Retinal pigment epithelial cell (primary cell): ENCODE measurements at places on chromosomes 16 and 17.

DNA sequence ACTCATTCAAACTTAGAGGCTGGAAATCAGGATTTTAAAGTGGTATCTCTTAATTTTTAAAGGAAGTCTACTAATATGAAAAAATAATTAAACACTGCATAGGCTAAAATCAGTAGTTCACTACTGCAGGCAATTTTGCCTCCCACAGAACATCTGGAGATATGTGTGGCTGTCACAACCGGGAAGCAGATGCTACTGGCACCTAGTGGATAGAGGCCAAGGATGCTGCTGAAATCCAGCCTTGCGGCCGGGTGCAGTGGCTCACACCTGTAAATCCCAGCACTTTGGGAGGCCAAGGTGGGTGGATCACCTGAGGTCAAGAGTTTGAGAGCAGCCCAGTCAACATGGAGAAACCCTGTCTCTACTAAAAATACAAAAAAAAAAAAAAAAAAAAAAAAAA is 473.9 kb downstream of the XYLT1 start:
- no peak for DNase-seq

DNA sequence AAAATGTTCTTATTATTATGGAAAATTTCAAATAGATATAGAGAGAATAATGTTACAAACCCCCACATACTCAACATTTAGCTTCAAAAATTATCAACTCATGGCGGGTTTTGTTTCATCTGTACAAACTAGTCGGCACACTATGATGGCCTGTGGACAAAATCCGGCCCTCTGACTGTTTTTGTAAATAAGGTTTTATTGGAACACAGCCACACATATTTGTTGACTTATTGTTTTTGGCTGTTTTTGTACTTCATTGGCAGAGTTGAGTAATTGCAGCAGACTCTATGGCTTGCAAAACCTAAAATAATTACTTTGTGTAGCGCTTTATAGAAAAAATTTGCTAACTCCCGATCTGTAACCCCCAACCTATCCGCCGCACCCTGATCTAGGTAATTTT is 41.4 kb upstream of the CLEC18A start:
- DNase-seq: no peak

DNA sequence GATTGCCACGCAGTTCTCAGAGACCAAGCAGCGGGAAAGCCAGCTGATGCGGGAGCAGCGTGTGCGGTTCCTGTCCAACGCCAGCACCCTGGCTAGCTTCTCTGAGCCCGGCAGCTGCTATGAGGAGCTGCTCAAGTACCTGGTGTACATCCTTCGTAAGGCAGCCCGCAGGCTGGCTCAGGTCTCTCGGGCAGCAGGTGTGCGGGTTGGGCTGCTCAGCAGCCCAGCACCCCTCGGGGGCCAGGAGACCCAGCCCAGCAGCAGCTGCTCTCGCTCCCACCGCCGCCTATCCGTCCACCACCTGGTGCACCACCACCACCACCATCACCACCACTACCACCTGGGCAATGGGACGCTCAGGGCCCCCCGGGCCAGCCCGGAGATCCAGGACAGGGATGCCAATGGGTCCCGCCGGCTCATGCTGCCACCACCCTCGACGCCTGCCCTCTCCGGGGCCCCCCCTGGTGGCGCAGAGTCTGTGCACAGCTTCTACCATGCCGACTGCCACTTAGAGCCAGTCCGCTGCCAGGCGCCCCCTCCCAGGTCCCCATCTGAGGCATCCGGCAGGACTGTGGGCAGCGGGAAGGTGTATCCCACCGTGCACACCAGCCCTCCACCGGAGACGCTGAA is 15.2 kb downstream of the CACNA1G start:
- DNase-seq: no peak

- DNase-seq: no peak
Observed at GRCh38 chr17:20028443-20028842, 19.3 kb downstream of the SPECC1 start.

DNA sequence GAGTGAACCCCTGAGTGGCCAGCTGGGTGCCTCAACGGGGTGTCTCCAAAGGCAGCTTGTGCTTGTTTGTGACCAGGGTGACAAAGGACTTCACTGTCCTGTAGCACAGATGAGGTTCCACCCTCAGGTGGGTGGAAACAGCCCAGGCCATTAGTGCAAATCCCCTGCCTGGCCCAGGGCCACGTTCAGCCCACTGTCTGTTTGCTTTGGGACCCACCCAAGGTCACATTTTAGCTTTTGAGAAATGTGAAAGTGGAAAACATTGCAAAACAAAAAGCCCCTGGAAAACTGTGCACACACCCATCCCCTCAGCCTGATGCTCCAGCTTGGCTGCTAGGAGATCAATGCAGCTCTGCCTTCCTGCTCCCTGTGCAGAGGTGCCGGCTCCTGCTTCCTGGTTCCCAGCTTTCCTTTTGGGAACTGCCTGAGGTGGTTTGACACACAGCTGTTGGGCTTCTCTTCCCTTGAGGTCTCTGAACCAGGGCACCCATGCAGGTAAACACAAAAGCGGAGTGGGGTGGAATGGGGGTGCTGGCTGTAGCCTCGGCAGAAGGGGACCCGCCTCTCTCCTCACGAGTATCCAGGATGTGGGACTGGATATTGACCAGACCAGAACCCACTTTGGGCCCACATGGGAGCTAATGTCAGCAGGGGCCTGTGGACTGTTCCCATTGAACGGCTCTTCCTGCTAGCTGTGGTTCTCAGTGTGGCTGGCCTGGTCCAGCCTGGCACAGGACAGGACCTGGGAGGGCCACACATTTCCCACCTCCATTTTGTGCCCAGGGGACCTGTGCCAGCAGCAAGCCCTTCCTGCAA is 7.9 kb upstream of the SPHK1 start:
- DNase-seq: no peak

GRCh38 chr16:68324780-68325357 is 14.1 kb downstream of the PRMT7 start:
- DNase-seq: no peak

DNA sequence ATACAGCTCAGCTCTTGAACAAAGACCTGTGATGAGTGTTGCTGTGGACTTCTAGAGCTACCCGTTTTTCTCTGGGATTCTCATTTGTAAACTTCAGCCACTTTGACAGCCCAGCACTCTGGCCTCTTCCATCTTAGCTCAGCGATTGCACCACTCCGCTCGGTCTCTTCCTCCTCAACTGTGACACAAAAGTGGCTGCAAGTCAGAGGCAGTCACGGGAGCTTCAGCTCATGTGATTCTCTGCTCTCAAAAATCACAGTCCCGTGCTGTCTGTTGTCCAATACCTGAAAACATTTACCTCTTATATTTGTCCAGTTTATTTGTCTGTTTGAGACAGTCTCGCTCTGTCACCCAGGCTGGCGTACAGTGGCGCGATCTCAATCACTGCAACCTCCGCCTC is 75.7 kb upstream of the DNAH17 start:
- DNase-seq: no peak
